ENCODE measurements at places on chromosomes 6 and 20. TPM values are rescaled to one million over a fixed set of nuclear protein-coding genes. Genes with fewer than 3 reads are reported as not detected.

- DNase-seq: no peak
Measured at GRCh38 chr6:87366072-87366827, 21.6 kb downstream of the C6orf163 start.

DNA sequence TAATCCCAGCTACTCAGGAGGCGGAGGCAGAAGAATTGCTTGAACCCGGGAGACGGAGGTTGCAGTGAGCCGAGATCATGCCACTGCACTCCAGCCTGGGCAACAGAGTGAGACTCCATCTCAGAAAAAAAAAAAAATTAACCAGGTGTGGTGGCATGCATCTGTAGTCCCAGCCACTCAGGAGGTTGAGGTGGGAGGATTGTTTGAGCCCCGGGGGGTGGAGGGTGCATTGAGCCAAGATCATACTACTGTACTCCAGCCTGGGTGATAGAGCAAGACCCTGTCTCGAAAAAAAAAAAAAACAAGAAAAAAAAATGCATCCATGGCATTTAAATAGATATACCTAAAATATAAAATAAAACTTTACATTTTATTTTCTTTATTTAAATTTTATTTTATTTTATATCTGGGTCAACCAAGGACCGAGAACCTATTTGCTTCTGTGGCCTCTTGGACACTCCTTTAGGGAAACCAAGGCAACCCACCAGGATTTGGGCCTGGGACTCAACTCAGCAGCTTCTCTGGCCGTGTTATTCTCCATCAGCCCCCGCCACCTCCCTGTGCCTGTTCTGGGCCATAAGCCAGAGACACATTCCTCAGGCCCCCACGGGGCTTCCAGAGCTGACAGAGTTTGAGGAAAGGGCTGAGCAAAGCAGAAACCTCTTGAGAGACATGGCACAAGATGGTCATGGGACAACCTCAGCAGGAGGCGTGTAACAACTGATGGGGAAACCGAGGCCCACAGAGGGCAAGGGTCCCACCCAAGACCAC is 6.2 kb downstream of the SNTA1 start:
- no peak for DNase-seq

DNA sequence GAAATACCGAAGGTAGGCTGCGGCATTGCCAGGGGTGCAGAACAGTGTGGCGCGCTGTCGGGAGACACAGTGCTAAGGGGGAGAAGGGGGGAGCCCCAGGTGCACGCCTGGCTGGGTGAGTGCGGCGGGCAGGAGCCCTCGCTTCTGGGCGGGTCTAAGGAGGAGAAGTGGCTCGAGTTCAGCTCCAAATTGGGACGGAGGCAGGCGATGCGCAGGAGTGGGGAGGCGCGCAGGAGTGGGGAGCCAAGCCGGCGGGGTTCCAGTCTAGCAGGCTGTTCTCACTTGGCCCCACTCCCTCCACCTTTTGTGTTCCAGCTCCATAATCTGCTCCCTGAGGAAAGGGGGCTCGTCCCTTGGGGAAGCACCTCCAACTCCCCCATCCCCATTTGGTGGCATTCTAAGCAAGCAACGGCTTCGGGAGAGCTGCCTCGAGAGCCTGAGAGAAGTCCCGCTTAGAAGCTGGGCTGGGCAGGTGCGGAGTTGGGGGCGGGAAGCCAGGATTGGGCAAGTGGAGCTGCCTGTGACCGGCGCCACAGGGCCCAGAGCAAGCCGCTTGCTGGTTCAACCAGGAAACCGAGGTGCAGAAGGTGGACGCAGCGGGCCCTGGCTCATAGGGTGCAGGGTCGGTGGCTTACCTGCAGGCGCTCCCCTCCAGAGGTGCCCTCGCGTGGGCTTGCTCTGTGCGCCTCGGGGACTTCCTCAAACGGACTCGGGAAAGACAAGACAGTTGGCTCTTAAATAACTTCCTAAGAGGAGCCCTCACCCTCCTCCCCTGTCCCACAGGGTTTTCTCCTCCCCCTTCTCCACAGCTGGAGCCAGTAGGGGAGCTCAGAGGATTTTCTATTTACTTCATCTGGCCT is at the start of gene F13A1:
TSS of gene F13A1 (minus strand) at position 711 of the 860 bp plus-strand sequence. CDS start 1,998 bp downstream, outside the sequence.
- no peak for DNase-seq

GRCh38 chr6:143965503-143966171 is 42.4 kb downstream of the PLAGL1 start:
- DNase-seq: no peak

DNA sequence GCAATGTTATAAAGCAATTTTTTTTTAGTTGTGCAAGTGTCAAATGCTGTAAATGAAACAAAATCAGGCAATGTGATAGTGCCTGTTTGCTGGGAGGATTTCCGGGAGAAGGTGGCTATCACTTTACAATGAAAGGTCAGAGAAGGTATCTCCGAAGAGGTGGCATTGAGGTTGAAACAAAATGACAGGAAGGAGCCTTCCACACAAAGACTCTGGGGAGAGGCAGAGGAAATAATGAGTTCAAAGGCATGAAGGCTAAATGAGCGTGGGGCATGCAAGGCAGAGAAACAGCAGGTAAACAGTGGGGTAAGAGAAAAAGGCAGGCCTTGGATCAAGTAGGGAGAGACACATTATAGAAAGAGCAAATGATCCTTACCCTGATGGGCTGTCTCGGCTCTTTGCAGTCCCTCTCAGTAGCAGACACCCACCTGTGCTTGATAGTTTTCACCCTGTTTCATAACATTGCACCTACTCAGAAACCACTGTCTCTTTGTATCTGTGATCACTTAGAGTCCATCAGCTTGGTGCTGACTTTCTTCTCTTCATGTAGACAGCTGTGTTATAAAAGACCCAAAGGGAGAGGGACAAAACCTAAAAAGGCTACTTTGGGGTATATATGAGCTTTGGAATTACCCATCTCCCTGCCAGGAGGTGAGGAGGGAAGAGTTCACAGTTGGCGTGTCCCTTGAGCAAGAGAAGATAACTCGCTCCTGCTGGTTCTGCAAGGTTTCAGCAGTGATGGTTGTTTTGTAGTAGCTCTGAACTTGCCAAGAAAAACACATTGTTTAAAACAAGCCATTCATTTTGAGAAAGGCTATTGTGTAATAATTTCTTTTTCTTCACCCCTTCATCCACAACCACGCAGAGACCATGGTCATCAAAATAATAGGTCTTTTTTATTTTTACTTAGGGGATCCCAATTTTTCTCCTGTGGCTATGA is 22.3 kb downstream of the NRN1 start:
- no peak for DNase-seq

The CCN2 gene
- 70.9 TPM for total RNA-seq

The KCNK16 gene
- not detected for total RNA-seq

- no peak for DNase-seq
Measured at GRCh38 chr6:83890520-83890919, 31.0 kb downstream of the CYB5R4 start.

The EYA2 gene
- total RNA-seq: 15.3 TPM

GRCh38 chr20:14632906-14633305 is 295.5 kb upstream of the FLRT3 start:
- no peak for DNase-seq

DNA sequence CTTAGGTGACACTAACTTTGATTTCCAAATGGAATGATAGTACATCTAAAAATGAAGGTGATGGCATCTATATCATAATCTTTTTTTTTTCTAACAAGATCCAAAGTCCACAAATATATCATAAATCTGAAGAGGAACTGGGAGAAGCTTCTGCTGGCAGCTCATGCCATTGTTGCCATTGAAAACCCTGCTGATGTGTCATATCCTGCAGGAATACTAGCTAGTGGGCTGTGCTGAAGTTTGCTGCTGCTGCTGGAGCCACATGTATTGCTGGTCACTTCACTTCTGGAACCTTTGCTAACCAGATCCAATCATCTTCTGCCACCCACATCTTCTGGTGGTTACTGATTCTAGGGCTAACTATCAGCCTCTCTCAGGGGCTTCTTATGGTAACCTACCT is 27.4 kb upstream of the KHDC1 start:
- no peak for DNase-seq

The DACT2 gene
- total RNA-seq: 0.94 TPM

The NR2E1 gene
- 0.18 TPM for total RNA-seq

The TSPO2 gene
- not detected for total RNA-seq

DNA sequence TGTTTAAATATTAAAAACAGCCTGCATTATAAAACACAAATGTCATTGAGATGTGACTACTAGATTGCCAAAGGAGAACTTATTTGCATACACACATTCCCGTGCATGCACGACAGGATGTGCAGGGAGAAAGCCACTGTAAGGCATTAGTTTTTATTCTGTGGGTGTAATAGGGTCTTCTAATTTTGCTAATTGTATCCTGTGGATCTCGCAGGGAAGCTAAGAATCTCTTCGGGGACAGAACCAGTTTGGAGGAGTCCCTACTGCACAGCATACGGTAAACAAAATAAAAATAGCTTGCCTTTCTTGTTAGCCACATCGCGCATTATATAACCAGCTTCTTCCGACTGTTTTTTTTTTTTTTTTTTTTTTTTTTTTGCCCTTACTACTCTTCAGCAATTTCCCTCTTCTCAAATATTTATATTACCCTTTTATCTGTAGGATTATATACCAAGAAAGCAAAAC is 2.0 kb downstream of the ATXN1 start:
- no peak for DNase-seq

The PACSIN1 gene
- 1.9 TPM for total RNA-seq

The SLA2 gene
- 1.5 TPM for total RNA-seq

The DEFB132 gene
- total RNA-seq: not detected

DNA sequence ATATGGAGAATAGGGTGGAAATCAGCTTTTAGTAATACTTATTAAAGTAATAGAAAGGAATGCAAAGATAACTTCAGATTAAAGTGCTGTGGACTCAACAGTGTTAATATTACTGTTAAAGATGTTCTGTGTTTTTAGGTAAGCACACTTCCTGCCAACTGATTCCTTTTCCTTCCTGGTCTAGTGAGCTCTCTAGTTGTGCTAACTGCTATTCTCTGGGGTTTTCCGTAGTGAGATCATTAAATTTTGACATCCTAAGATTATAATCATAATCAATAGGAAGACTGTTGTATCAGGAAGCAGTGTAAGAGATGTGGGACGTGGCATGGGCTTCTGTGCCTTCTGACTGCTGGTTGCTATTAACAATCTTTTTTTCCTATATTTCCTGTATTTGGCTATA is 1.2 kb upstream of the TMEM217 start:
- DNase-seq: no peak

The HLA-DPA1 gene
- total RNA-seq: 145 TPM

- DNase-seq: no peak
Measured at GRCh38 chr6:7260291-7261031, 52.5 kb downstream of the SSR1 start.

DNA sequence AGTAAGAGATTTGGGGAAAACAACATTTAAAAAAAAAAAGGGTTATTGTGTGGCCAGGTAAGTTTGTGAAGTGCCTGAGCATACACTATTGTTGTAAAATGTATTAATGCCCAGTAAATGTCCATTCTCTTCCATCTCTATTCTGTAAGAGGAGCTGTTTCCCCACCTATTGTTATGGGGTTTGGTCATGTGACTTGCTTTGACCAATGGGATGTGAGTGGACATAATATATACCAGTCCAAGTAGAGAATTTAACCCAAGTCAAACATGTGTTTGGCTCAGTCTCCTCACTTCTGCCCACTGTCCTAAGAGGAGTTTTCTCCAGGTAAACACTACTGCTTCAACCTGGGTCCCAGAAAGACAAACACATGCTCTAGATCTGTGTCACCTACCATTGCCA is 377.1 kb downstream of the FOXA2 start:
- DNase-seq: no peak

GRCh38 chr6:127907960-127908640 is 7.2 kb upstream of the THEMIS start:
- DNase-seq: no peak

DNA sequence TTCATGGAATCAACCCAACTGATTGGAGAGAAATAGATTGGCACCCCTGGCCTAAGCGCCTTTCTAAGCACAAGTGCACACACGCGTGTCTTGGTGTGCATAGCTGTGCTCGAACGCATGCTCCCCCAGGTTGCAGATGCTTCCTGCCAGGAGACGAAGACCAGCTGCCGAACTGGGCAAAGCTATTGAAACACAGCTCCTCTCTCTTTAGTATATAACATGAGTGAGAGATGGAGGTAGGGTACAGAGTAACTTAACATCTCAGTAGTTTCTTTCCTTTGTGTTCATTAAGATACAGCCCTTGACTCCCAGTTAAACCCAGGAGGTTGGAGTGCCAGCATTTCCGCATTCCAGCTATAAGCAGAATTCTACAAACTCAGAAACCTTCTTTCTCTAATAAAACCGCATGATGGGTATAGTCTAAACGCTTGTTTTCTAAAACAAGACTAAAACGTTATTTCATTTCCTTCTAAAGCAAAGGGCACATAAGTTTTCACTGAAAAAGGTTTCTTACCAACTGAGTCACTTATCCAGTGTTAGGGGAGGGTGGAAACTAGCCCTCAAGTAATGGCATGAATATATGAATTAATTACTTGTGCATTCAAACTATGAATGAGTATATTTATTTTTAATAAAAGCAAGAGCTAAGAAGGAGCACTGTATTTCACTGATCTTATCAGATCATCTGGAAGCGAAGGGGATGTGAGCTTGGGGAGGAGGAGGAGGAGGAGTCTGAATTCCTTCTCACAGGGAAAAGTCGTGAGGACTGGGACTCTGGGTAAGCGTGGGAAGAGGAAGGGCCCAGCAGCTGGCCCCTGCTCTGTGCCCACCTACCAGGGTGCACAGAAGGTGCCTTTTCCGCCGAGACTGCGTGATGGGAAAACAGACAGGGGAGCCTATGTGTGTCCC is 179.2 kb downstream of the TMEM242 start:
- no peak for DNase-seq

DNA sequence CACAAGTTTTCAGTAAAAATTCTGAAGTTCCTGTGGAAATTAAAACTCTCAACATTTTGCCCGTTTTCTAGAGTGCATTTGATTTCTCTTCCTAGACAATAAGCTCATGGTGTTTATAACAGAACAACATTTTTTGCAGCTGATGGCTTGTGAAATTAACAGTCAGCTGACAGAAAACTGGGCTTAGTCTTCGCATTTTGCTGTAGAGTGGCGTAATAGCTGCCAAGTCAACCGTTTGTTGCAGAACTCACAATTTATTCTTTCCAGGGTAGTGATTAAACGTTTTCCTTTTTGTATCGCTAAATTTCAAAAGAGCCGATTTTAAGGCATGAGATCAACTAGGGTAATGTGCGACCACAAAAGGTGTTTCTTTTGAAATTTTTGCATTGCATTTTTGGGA is 1.4 kb downstream of the SPO11 start:
- DNase-seq: no peak

The RAET1L gene
- not detected for total RNA-seq

The LRRC1 gene
- total RNA-seq: 46.9 TPM

DNA sequence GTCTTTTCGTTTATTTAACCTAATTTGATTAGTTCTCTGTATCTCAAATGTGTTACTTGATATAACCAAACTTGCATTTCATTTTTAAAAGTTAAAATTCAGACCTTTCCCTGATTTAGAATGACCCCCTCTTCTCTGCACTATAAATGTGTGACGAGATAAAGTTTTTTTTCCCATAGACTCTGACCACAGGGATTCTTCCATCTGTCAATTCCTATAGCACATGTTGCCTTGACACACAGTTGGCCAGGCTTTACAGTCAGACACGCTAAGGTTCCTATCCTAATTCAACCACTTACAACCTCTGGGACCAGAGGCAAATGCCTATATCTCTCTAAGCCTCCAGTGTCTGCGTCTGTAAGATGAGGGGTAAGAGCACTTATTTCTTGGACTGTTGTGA is 40.6 kb downstream of the KCNS1 start:
- DNase-seq: no peak
